Germinal center (tissue), 1 donor: ENCODE measurements at places on chromosomes 6 and 20.
A peak's percentile ranks its signal among the peaks of the same experiment; 100 is the strongest.

GRCh38 chr6:139219271-139219729 lies 72.5 kb downstream of the TXLNB start:
- peak; percentile 84 for DNase-seq

DNA sequence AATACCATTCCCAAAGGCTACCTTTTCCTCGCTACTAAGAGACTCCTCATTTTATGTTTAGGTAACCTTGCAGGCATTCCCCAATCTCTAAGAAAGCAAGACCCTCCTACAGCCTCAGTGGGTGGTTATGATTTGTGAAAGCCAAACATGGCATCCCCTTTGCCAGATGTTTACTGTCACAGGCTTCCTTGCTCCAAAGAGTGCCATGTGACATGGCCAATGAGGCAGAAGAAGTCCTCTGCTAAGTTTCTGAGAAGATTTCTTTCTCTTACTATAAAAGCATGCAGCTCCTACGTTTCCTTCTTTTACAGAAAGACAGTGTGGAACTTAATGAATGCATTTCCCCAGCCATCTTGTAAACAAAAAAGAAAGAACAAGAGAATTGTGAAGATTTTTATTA lies 688.2 kb downstream of the TBC1D32 start:
- no peak for DNase-seq

DNA sequence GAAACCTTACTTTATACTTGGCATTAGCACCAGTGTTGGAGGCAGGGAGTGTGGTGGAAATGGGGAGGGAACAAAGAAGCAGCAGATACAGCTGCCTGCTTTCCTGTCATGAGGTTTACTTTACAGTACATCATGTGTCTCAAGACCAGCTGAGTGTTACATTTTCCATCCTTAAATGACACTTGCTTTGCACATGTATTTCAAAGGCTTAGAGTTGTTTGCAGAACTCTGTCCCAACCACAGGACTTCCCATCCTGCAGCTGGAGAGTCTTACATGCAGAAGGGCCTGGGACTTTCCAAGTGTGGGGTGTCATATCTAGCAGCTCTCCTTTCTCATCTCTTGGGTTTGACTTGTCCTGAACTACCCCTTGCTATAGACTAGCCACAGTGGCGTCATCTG lies 395.9 kb downstream of the DHX35 start:
- DNase-seq, result no peak

DNA sequence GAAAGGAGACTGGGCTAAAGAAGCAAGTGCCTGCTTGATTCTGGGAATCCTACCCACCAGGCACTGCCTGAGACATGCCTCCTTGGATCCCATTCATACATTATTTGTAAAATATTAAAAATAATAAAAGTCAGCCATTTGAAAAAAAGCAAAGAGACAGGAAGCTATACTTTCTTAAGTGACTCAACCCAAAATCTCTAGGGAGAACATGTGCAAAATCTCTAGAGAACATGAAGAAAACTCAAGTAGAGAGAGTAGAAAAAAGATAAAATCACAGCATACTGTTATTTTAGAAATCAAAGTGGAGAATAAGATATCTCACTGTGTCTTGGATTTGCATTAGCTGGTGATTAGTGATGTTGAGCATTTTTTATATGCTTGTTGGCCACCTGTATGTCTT lies 197.2 kb upstream of the GGTLC1 start:
- DNase-seq, result no peak

- DNase-seq, result no peak
These were observed 65.9 kb downstream of the DLL1 start for GRCh38 chr6:170224694-170225660.

GRCh38 chr20:17835934-17836300 lies 132.7 kb downstream of the SNX5 start:
- no peak for DNase-seq
